Activated naive CD4-positive, alpha-beta T cell (primary cell): ENCODE measurements at places on chromosomes 16 and 17.

DNA sequence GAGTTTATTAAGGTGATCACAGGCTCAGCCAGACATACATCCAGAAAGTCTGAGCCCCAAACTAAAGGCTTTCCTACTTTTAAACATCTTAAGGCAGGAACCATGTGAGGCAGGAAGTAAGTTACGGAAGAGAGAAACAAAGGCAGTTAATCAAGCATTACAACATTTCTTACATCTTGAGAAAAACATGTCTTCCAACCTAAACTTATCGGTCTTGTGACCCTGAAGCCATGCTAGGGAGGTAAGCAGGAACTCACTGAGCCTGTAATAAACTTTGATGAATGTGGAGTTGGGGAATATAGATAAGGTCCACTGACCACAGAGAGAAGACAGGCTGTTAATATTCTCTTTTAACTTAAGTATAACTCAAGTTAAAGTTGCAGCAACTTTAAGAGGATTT, 3.5 kb upstream of the ACSM3 start:
- DNase-seq: no peak

DNA sequence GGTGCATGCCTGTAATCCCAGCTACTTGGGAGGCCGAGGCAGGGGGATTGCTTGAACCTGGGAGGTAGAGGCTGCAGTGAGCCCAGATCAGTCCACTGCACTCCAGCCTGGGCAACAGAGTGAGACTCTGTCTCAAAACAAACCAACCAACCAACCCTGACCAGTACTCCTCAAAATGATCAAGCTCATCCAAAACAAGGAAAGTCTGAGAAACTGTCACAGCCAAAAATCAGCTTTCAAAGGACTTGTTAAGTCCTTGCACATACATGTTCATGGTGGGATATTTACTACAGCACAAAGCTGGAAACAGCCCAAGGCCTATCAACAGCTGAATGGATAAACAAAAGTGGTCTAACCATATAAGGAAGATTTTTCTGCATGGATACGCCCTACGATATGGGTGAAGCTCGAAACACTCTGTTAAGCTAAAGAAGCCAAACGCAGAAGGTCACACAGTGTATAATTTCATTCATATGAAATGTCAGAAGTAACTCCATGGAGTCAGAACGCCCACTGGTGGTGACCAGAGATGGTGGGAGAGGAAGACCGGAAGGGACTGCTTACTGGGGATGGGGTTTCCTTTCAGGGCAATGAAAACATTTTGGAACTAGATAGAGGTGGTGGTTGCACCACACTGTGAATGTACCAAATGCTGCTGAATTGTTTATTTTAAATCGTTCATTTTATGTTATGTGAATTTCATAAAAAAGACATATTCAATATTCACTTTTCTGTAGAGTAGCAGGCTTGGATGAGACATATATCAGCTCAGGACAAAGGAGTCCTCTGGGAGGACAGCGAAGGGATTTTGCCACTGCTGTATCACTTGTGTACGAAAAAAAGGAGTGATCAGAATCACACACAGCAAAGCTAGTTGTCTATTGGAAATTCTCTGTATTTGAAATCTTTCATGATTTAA, 17.7 kb downstream of the CCL17 start:
- DNase-seq: no peak

DNA sequence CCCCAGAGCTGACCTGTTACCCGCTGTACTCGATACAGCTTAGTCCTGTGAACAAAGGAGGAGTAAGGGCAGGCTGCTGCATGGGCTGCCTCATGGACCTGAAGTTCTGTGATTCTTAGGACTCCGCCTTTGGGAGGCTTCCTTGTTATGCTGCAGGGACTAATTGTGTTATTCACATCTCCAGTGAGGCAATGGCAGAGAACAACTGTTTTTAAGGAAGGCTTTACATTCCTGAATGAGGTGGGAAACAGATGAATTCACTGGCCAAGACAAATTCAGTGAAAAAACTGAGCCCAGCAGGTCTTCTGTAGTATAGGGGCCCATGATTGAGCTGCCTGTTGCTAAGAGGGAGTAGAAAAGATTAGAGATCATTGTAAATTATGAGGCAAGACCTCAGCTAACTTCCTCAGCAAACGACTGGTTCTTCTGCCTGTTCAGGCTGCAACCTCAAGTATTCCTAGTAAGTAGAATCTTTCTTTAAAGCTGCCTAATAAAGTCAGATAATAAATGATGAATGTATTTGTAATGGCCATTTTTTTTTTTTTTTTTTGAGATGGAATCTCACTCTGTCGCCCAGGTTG, 26.3 kb downstream of the ADORA2B start:
- no peak for DNase-seq

- no peak for DNase-seq
These were observed 2.7 kb upstream of the C16orf74 start for GRCh38 chr16:85753559-85753958.

DNA sequence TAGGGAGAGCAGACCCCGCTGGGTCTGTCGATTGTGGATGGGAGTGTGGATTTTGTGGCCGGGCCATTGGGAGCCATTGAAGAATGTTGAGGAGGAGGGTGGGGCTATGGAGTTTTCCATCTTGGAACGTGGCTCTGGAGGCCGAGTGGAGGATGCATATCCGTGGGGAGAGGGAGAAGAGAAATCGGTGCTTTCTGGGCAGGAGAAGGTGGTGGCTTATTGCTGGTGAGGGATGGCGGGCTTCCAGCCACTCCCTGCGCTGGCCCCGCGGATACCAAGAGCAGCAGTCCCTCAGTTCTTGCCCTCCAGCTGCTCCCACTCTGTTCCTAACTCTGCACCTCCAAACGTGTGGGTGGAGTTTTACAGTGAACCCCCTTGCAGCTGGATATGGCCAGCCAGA, 162.4 kb downstream of the CMIP start:
- DNase-seq: no peak

- no peak for DNase-seq
These were observed 15.4 kb upstream of the CCL22 start for GRCh38 chr16:57343221-57343620.

DNA sequence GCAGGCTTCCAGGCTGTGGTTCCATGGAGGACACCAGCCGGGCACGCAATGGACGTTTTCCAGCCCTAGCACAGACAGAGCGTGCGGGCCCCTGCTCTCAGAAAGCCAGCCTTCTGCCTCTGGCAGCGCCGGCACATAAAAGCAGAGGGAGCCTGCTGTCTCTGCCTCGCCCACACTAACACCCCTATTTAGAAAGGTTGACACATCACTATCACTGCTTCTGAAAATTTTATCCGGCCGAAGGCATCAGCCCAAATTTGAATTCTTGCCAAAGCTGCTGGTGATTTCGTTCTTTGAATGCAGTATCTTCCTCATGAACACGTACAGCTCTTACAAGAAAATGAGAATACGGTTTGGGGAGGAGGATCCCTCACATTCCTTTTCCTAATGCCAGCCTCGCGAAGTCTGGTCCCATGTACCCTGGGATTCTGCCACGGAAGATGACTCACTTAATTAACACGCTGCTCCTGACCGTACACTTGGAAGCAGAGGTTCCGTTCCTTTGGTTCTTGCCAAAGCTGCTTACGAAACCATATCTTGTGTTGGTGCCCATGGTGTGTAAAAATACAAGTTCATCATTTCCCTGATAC, 1.3 kb upstream of the RAB11FIP3 start:
- DNase-seq: no peak

DNA sequence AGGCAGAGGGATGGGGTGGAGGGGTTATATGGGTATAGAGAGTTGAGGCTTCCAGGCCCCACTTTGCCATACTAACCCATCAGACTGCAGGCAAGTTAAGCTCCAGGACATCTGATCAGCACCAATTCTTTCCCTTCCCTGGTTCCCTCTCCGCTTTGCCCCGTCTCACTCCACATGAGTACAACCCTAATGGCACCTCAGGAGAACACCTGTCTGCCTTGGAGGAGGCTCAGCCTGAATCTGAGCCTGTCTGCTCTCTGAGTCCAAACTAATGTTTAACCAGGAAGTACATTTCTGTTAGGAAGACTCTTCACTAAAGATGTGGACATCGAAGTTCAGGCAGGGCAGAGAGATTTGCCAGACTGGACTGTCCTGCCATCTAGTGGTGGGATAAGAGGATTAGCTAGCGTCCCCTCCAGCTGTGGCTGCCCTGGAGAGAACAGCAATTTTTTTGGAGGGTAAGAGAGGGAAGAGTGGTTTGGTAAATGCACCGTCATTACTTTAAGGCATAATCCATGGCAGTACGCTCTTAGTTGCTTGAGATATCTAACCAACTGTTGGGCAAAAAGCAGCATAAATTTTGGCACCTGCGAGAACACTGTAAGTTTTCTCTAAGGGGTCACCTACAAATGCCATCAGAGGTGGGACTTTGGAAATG, 29.2 kb upstream of the LRRC75A start:
- DNase-seq: no peak

GRCh38 chr17:39702901-39703893, 3.3 kb downstream of the ERBB2 start:
- DNase-seq: no peak

DNA sequence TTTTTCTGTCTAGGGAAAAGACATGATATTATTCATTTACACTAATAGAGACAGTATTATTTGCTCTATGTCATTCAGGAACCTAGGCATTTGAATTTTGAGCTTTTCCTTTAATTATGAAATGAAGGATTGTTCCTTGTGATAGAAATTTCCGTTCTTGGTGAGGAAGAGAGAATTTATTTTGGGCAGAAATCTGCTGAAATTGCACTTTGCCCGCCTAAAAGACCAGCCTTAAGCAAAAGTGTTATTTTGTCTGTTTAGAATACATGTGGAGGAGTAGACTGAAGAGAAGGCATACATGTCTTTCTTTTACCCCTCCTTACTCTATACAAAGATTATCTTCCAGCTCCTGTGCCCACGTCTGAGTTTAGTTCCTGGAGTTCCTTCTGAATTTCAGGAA, 16.8 kb upstream of the KRT10 start:
- DNase-seq: no peak
